ENCODE measurements at places on chromosomes 12 and 14. TPM values are rescaled to one million over a fixed set of nuclear protein-coding genes. Genes with fewer than 3 reads are reported as not detected.

BEGAIN gene
- total RNA-seq = 0.70 TPM

KRT71 gene
- total RNA-seq = not detected

RNF212B gene
- total RNA-seq = not detected

PRICKLE1 gene
- total RNA-seq = 0.05 TPM

PRIMA1 gene
- total RNA-seq = not detected

CMTM5 gene
- total RNA-seq = not detected

PPP4R3A gene
- total RNA-seq = 129 TPM

RERG gene
- not detected for total RNA-seq

SMCO2 gene
- 0.61 TPM for total RNA-seq

NUAK1 gene
- not detected for total RNA-seq

GDF3 gene
- not detected for total RNA-seq

TRPV4 gene
- not detected for total RNA-seq

PTGDR gene
- 0.68 TPM for total RNA-seq

WIF1 gene
- total RNA-seq = not detected

ANKS1B gene
- not detected for total RNA-seq

TAS2R31 gene
- total RNA-seq = 3.0 TPM

OAS2 gene
- 237 TPM for total RNA-seq

BMAL2 gene
- 17.9 TPM for total RNA-seq

CCDC38 gene
- total RNA-seq = not detected

OTUB2 gene
- 1.7 TPM for total RNA-seq

SDS gene
- not detected for total RNA-seq

EFS gene
- not detected for total RNA-seq

SLC24A4 gene
- total RNA-seq = 0.05 TPM

POTEM gene
- total RNA-seq = not detected

PLEKHG3 gene
- 7.3 TPM for total RNA-seq

IL26 gene
- total RNA-seq = not detected

FSCB gene
- total RNA-seq = not detected

OTX2 gene
- not detected for total RNA-seq

KLRF1 gene
- total RNA-seq = 0.42 TPM

SLC22A17 gene
- 1.1 TPM for total RNA-seq

FLVCR2 gene
- 0.79 TPM for total RNA-seq

PRR4 gene
- total RNA-seq = 2.9 TPM

CHST11 gene
- total RNA-seq = 82.1 TPM

EPYC gene
- not detected for total RNA-seq

FOXA1 gene
- not detected for total RNA-seq

KLHL33 gene
- total RNA-seq = 2.7 TPM

AREL1 gene
- total RNA-seq = 44.1 TPM

TCL1B gene
- total RNA-seq = not detected

ALX1 gene
- total RNA-seq = not detected

LGMN gene
- total RNA-seq = 0.73 TPM

KRT85 gene
- not detected for total RNA-seq

CHD8 gene
- total RNA-seq = 119 TPM

NDUFA12 gene
- total RNA-seq = 247 TPM

ACVR1B gene
- total RNA-seq = 8.8 TPM

PLXNC1 gene
- 43.8 TPM for total RNA-seq

KRT6C gene
- total RNA-seq = not detected

IL23A gene
- 3.5 TPM for total RNA-seq

ANKRD13A gene
- 78.1 TPM for total RNA-seq

PTGER2 gene
- total RNA-seq = 119 TPM

TMEM119 gene
- not detected for total RNA-seq

DNAI7 gene
- total RNA-seq = 0.16 TPM

NKX2-1 gene
- total RNA-seq = not detected

TMEM63C gene
- 0.74 TPM for total RNA-seq

KERA gene
- not detected for total RNA-seq

ADAM21 gene
- total RNA-seq = not detected

IFI27 gene
- 116 TPM for total RNA-seq

All from activated CD8-positive, alpha-beta T cell treated with anti-CD3 and anti-CD28 coated beads, Interleukin-2, amount 10 ng/mL, durations not matched to agents 7 days and 5 days (primary cell).